Ureter (tissue), 1 donor: ENCODE measurements at places on chromosomes 2 and 18.

DNA sequence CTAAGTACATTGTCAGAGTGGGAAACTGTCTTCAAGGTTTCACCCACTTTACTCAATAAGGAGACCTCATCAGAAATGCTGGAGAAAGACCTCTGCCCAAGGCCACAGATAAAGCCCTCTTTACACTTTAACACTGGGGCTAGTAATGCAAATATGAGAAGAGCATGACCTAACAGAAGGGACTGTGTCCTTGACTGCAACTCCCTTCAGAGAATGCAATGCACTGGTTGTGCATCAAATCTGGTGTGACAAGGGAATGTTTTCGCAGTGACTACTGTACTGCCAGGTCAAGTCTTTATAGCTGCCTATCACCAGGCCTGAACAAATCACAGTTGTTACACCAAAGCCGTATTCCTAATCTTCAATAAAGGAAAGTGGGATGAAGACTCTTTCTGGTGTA lies 28.6 kb downstream of the CDH19 start:
- no peak for DNase-seq

DNA sequence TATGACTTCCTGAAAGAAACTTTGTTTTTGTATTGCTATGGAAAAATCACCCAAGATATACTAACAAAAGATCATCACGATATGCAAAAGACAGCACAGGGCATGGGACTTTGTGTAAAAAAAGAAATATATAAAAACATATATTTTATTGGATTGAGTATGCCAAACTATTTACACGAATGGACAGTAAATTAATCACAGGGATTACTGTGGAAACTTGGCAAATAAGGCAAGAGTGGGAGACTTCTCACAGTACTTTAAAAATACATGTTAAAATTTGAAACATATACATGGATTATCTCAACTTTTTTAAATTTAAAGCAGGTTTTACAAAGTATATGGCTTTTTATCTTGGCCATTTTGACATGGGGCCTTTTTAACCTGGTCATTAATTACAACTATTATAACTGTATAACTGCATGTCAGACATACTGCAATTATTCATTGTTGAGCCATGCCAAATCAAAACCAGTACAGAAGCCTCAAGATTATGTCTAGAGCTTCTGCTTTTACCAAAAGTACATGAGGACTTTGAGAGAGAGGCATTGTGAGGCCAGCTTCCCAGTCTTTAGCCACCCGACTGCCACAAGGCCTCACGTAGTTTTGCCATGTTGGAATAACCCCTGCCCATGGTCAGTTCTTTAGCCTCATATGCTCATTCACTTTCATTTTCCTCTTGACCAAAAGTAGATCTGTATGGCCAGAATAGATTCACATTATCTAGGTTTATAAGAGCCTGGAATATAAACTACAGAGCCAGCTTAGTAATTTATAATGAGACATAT lies 419.8 kb downstream of the SETBP1 start:
- DNase-seq: no peak

GRCh38 chr2:66170744-66171330 lies 264.1 kb upstream of the MEIS1 start:
- no peak for DNase-seq

DNA sequence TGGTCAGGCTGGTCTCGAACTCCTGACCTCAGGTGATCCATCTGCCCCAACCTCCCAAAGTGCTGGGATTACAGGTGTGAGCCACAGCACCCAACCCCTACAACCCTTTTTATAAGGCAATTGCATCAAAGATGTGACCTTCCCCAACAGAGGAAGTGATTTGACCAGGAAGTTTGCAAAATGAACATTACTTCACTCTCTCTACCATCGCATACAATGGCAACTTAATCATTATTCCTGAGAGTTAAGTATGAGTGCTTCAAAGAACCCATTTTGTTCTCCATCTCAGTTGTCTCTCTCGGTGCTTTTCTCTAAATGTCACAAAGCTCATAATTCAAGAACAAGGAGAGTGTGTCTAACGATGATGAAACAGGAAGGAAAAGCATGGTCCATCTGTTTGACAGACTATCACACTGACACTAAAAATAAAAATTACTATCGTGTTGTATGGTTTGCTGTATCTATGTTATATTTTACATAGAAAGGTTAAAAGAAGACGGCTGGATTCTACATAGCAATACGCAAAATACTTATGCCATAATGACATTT lies 18.1 kb upstream of the CREG2 start:
- DNase-seq: no peak

GRCh38 chr2:218627939-218628338 lies 20.2 kb downstream of the PLCD4 start:
- no peak for DNase-seq

DNA sequence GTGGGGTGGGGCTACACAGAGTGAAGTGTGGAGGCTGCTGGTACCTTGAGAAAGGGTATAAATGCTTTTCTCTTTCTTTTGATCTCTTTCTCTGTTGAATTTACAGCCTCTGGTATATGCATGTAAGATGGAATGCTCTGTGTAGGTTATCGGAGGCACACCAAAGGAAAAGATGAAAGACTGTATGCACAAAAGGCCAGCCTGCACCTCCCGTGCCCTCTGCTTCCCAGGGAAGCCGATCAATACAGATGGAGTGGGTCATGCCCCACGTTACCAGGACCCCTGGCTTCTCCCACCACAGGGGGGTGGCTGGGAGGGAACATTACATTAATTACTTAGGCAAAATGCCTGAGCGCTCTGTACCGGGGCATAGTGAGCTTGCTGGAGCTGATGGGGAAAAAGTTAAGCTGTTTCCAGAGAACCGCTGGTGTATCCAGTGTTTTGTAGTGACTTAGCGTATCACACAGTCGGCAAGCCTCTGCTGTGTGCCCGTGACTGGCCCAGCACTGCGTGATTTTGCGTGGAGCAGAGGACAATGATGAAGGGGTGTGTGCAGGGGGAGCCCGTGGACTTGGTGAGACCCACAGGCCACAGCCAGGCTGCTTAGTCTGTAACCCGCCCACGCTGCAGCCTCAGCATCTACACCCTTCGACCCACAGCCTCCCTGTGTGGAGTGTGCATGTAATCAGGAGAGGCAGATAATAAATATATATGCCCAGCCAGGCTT lies 8.0 kb downstream of the ALLC start:
- no peak for DNase-seq

GRCh38 chr2:219049282-219049681 lies 8.0 kb upstream of the CFAP65 start:
- DNase-seq: no peak

DNA sequence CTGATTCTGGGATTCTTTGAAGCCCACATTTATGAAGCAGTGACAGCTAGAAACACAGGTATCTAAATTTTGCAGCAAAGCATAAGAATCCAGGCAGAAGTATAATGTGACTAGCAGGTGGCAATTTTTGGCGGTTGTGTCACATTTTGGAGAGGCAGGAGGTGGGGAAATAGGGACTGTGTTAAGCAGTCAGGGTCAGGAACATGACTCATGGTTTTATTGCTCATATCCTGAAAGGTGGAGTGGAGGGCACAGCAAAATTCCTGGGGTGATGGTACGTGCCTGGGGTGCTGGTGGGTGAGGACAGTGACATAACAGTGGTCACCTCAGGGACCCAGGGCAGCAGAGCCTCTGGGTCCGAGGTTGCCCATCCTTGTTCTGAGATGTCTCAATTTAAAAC lies 63.5 kb upstream of the TTN start:
- no peak for DNase-seq

DNA sequence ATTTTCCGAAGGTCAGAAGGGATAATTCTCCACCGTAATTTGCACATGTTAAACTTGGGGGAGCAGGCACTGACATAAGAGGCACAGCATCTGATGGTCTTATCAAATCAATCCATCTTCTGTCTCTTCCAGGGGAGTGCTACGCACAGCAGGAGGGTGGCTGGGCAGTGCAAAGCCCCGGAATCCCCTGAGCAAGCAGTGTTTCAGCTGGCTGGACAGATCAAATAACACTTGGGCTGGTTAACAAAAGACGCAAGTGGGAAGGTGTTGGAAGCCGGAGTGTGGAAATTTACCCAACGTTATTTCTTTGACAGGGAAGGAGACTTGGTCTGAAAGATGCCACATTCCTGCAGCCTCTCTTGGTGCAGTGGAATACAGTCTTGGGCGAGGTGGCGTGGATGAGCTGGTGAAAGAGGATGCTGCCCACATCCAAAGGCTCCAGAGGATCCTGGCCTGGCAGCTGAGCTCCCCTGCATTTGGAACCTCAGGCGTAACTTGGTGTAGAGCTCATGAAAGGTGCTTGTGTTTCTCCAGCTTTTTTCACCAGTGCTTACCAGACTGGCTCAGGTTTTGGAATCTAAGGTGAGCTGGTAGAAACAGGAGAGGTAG lies 103.0 kb downstream of the MAPK4 start:
- no peak for DNase-seq

GRCh38 chr2:17104454-17104853 lies 413.8 kb downstream of the RAD51AP2 start:
- no peak for DNase-seq

GRCh38 chr2:8230466-8230865 lies 451.4 kb upstream of the ID2 start:
- DNase-seq: no peak
